ENCODE measurements at places on chromosomes 1 and 21.
A peak's percentile ranks its signal among the peaks of the same experiment; 100 is the strongest.

DNA sequence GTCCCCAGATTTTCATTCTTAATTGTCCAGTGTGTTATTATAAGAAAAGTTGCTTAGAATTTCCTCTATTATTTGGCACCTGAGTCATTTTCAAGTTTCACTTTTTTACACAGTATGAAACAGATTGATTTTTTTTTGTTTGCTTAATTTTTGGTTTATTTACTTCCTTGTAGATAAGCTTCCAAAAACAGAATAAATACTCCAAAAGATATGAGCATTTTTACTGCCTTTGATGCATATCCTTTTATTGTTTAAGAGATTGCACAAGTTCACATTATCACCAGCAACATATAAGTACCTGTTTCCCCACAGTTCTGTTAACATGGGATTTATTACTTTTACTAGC, 36.3 kb upstream of the AHCYL1 start:
- DNase-seq: no peak

- DNase-seq: no peak
Measured at GRCh38 chr1:87958716-87959115, 630.0 kb downstream of the LMO4 start.

DNA sequence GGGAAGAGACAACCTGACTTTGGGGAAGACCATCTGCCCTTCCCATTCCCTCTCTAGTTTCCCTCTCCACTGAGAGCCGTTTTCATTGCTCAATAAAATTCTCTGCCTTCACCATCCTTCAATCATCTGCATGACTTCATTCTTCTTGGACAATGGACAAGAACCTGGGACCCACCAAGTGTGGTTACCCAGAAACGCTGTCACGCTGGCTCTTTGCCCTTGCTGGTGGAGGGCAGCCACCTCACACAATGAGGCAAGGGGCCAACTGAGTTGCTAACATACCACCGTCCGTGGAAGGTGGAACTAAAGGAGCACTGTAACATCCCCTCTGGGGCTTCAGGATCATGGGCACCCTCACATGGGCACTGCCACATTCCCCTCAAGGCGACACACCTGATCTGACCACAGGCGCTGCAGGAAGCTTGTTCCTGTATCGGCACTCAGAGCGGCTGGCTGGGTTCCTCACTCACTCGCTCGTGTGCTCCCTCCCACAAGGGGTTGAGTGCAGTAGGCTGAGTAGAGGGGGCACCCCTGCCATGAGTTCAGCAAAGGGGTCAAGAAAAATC, 652.4 kb downstream of the PLPP3 start:
- DNase-seq: no peak

DNA sequence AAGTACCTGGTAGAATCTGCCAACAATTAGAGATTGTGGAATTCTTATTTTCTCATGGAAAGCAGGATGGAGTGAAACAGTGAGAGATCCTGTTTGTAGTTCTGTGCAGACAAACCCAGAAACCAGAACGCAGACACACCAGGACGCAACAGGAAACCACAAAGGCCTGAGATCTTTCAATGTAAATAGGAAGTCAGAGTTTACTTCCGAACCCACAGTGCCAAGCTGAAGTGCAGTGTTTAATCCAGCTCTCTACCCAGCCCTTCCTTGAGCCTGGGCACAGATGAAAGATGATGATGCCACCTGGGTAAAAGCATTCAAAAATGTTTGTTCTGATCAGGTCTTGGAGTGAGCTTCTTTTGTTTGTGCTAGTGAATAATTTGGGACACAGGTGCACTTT, 244.2 kb upstream of the HOOK1 start:
- DNase-seq: no peak

- DNase-seq: no peak
Measured at GRCh38 chr1:213393860-213394259, 342.8 kb downstream of the RPS6KC1 start.

DNA sequence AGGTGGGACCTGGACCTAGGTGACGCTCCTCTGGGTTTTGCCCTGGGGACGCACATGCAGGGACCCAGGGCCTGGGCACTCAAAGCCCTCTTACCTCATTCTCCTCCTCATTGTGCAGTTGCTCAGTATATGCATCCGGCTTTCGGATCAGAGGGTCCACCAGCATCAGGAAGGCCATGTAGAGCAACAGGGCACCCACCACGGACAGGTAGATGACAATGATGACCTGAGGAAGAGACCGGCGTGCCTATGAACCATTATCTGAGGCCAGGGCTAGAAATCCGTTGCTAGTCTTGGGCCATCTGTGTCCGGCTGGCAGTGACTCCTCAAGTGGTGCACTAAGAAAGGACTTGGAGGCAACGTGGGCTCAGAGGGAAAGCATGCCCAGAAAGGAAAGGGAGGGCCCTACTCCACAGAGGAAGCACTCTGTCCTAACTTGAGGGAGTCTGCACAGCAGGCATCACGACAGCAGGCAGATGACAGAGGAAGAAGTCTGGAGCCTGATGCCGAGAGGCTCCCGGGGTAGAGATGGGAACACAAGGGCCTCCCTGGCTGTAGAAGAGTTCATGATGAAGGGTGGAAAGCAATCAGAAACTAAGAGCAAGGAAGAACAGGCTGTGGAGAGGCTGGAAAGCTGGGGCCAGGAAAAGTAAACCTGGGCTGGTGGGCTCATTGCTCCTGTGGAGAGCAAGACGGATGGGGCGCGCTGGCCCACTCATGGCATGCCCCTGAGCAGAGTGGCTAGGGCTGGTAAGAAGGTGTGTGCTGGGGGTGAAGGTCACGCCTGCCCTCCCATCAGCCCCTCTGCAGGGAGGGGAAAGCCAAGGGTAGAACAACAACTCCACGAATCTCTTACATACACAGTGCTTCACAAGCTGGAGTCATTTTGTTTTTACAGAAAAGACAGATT, 10.3 kb downstream of the TMEM9 start:
- DNase-seq: no peak

DNA sequence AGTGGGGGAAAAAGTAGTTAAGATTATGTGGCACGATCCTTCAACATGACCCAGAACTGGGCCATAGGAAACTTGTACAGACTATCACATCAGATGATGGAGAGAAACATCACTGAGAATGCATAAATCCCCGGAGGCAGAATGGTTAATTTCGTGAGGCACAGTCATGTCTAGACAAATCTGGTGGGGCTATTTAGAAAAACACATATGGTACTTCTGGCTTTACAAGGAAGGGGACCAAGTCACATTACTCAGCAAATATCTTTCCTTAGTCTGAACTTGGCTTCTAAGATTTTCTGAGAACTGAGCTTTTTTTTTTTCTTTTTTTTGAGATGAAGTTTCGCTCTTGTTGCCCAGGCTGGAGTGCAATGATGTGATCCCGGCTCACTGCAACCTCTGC, 9.2 kb upstream of the UQCRHL start:
- no peak for DNase-seq

DNA sequence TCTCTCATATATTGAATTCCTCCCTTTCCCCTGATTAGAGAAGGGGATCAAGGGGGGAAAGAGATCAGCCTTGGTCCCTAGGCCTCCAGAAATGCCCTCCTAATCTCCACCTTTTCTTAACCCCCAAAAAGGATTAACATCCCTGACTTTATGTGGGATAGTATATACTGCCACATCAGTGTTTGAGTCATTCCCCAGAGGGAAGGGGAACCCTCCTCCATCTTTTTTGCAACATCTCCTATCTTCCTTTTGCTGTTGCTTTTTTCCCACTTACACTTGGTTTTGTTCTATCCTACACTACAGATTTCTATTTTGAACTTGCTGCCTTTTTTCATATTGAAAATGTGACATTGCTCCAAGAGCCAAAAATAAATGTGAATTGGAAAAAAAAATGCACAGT, 65.4 kb upstream of the PODN start:
- DNase-seq: no peak

- no peak for DNase-seq
Measured at GRCh38 chr1:3321559-3322449, 132.7 kb upstream of the ARHGEF16 start.

DNA sequence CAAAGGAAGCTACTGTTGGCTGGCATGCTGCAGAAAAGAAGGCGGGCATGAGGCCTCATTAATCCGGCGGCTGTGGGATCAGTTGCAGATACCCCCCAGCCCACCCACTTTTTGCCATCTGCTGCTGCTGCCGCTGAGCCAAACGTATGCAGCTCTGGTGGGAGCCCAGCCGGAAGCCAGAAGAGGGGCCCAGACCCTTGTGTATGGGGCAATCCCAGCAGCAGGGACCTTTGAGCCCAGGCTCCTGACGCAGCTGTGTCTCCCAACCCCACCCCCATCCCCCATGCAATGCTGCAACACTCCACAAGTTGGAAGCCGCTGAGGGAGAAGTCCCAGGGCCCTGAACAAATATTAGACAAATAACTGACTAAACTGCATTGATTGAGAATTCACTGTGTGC, 106.0 kb downstream of the ELAVL4 start:
- no peak for DNase-seq

- no peak for DNase-seq
Measured at GRCh38 chr1:99587008-99587407, 58.9 kb upstream of the PALMD start.

DNA sequence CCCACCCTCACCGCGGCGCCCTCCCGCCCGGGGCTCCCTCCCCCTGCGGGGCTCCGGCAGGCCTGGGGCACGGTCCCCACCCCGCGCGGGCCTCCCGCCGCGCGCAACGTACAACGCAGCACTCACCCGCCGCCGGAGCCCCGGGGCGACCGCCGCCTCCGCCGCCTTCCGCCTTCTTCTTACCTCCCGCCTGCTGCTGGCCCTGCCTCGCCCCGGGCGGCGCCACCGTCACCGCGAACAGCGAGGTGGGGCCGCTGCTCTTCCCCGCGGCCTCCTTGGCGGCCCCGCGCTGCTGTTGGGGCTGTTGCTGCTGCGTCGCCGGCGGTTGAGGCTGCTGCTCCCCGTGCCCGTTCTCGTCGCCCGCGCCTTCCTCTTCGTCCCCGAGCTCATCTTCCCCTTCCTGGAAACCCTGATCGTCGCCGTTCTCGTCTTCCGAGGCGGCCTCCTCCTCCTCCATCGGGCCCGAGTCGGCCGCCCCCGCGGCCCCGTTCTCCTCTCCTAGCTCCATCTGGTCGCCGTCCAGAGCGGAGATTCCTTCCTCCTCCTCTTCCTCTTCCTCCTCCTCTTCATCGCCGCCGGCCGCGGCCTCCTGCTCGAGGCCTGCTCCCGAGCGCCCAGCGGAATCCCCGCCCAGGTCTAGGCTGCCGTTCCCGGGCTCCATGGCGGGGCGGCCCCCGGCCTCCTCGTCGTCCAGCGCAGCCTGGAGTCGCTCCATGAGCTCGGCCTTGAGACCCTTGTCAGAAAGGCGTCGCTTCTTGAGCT, 671 bp downstream of the HNRNPU start:
- DNase-seq: peak; percentile 11

DNA sequence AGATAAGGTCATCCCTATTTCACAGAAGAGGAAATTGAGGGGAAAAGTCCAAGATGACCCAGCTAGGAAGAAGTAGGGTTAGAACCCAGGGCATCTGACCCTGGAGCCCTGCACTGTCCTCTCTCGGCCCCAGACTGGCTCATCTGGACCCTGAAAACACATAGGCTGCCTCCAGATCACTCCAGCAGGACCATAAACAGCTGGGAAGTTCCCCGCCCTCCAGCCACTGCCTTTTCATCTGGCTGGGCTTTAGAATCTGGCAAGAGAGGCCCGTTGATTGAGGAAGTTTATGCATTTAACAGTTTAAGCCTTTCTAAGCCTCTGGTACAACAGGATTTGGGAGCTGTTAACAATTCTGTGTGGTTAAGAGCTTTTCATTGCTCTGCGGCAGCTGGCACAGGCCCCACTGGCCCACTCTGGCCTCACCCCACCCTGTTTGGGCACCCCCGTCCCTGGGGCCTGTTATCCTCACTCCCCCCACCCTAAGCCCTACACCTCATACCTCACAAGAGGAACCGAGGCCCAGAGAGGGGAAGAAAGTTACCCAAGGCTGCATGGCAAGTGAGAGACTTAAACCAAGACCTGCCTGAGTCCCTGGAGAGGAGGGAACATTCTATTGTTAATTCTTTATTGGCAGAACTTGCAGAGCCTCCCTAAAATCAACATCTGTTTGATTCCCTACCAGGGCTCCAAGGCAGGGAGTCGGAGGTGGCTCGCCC, 84.2 kb downstream of the EPHB2 start:
- DNase-seq: no peak

DNA sequence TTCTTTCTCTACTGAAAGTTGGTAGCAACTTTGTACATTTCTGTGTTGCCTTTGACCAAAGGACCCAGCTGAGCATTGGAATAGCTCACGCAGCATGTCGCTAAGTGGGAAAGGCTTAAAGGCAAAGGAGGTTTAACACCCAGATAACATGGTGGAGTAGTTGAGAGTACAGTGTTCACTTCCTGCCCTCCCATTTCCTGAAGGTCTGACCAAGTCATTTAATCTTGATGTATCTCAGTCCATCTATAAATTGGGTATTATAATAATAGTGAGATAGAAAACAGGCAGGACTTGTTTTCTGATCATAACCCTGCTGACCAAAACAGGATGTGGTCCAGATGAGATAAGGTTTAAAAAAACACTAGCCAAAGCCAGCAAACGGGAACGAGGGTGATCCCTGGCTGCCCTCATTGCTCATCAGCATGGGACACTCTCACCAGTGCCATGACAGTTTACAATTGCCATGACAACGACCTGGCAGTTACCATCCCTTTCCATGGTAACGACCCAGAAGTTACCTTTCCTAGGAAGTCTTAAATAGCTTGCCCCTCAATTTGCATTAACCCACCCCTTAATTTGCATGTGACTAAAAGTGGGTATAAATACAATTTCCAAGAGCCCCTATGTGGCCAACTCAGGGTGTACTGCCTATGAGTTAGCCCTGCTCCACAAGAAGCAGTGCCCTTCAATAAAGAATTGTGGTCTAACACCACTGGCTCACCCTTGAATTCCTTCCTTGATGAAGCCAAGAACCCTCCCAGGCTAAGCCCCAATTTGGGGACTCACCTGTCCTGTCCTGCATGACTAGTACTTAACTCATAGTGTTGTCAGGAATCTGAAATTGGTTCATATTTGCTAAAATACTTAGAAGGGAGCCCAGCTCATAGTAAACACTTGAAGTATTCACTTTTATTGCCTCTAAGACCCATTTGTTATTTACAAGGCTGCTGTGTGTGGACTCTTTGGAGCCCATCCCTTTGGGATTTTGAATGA, 28.4 kb upstream of the FHAD1 start:
- DNase-seq: no peak

- DNase-seq: no peak
Measured at GRCh38 chr1:181062836-181063428, 25.6 kb upstream of the IER5 start.

- no peak for DNase-seq
Measured at GRCh38 chr1:160069460-160070231, at the start of gene KCNJ10. TSS of gene KCNJ10 (minus strand) at chr1:160070160. CDS start at chr1:160042532, 27,628 bp downstream.

DNA sequence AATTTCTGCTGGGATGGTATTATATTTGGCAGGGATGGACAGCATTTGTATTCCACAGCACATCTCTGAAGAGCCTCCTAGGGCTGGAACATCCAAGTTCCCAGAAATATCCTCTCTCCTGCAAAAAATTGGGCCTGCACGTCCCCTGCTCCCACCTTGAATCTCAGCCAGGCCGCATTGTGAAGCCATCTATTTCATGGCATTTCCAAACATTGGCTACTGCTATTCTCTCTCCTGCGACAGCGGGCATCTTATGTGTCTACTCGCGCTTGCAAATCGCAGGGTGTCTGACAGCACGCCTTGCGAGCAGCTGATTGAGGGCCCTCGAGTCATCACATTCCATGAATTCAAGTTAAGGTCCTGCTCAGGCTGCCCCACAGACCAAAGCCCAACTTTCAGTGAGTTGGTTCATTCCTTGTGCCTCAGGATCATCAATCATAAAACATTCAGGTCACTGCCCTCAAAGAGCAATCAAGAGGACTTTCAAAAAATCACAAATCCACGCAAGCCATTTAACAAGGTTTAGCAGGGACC, 15.8 kb downstream of the RGS8 start:
- no peak for DNase-seq

Measured in stimulated activated CD8-positive, alpha-beta memory T cell treated with anti-CD3 and anti-CD28 coated beads, Interleukin-4, amount 100 ng/mL, for 1 hour (primary cell).